ENCODE measurements at places on chromosomes 11 and 22.

GRCh38 chr11:131833366-131833765 is 463.0 kb downstream of the NTM start:
- DNase-seq = no peak

DNA sequence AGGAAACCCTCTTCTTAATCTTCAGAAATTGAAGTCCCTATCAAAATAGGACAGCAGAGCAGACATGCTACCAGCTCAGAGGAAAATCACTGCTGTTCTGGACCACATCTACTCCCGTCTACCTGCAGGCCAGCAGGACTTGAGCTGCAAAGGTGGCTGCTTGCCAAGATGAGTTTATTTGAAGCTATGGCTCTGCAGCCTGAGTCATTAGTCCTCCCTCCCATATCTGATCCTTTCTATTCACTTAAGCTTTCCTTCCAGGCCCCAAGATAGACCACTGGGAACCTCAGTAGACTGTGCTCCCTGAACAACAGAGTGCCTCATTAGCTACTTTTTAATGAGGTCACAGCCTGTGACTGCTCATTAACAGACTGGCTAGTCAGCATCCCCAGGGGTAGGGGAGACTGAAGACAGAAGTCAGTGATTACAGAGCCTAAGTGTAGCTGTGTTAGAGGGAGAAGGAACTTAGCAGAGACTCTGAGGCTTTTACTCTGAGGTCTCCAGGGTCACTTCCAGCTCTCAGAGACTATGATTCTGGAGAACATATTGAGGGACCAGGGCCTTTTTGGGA is 6.8 kb upstream of the OR10A2 start:
- DNase-seq = no peak

GRCh38 chr11:118660681-118661424 is 18.6 kb downstream of the TREH start:
- DNase-seq = no peak

GRCh38 chr11:43951231-43951630 is 8.8 kb downstream of the C11orf96 start:
- DNase-seq = no peak

GRCh38 chr11:110501428-110501827 is 71.7 kb downstream of the FDX1 start:
- DNase-seq = no peak

DNA sequence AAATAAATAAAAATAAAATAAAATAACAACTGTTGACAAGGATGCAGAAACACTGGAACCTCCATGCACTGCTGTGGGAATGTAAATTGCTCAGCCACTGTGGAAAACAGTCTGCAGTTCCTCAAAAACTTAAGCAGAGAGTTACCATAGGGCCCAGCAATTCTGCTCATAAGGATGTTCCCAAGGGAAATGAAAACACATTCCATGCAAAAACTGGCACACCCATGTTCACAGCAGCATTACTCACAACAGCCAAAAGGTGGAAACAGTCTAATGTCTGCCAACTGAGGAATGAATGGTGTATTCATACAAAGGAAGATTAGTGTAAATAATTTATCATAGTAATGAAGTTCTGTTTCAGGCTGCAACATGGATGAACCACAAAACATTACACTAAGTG is 3.2 kb upstream of the KRTAP5-10 start:
- DNase-seq = peak; percentile 20

DNA sequence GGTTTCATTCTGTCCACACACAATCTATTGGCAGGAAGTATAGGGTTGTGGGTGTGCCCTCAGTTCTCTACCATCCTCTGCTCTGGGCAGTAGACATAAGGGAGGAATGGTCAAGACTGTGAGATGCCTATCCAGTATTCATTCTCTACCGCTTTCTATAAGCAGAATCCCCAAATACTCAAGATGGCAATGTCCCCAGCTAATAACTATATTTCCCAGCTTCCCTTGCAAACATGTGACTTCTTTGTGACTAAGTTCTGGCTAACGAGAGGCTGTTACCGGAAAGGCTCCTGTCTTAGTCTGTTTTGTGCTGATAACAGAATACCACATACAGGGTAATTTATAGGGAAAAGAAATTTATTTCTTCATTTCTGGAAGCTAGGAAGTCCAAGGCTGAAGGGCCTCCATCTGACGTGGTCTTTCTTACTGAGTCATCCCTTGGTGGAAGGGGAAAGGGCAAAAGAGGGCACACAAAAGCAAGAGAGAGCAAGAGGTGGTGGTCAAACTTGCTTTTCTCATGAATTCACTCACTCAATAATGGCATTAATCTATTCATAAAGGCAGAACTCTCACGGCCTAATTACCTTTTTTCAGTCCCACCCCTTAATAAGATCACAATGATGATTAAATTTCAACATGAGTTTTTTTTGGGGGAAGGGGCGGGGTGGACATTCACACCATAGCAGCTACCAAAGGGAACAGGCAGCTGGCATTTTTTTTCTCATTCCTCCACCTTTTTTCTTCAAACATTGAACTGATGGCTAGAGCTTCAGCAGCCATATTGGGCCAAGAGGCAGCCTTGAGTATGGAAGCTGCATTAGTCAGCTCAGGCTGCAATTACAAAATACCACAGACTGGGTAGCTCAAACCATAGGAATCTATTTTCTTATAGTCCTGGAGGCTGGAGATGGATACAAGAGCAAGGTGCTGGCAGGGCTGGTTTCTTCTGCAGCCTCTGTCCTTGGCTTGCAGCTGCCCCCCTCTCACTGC is 109.7 kb upstream of the OR9Q1 start:
- DNase-seq = no peak

GRCh38 chr11:124898711-124899110 is 1.0 kb upstream of the ROBO4 start:
- DNase-seq = peak; percentile 80

GRCh38 chr11:69635195-69635594 is 5.8 kb upstream of the CCND1 start:
- no peak for DNase-seq

DNA sequence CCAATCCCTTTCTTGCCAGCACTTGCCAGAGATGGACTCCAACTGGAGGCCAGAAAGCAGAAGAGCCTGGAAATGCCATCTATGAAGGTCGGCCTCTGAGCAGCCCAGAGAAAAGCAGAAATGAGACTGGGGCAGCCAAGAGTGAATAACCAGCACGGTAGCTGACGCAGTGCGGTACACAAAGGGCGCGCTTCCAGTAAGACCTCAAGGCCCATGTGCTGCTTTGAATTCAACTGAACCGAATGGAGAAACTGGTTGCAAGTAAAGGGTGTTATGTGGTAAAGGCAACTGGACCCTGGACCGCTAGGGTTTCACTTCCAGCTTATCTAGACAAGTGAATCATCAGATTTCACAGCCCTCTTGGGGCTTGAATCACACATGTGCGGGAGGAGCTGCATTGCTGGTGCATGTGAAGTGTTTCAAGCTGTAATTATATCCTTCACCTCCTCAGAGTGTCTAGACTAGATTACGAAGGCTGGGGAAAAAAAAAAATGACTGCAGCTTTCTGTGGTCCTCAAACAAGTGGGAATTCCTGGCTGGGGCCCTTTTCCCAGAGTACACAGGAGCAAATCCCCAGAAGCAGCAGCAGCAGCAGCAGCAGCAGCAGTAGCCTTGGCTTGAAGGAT is 128.9 kb downstream of the CCDC34 start:
- peak; percentile 98 for DNase-seq

- no peak for DNase-seq
These were observed 9.7 kb upstream of the GLB1L3 start for GRCh38 chr11:134266440-134266839.

Data from fibroblast of skin of back (primary cell).